Tracheal epithelial cell (primary cell): ENCODE measurements at places on chromosomes 2 and 18. TPM values are rescaled to one million over a fixed set of nuclear protein-coding genes. Genes with fewer than 3 reads are reported as not detected.

The OTOS gene
- total RNA-seq = not detected in 2 replicates

The DPYSL5 gene
- not detected in 2 replicates for total RNA-seq

The YIPF4 gene
- total RNA-seq = 23.1 and 27.1 TPM in 2 replicates

The ZNF532 gene
- total RNA-seq = 43.6 and 51.6 TPM in 2 replicates

The MTERF4 gene
- total RNA-seq = 19.3 and 28.3 TPM in 2 replicates

The SKA1 gene
- 0.85 and 1.2 TPM in 2 replicates for total RNA-seq

The CNRIP1 gene
- total RNA-seq = 0.96 TPM in 1 of 2 replicates, not detected in the other

The MDH1B gene
- 0.48 TPM in 1 of 2 replicates, not detected in the other for total RNA-seq

The SFXN5 gene
- total RNA-seq = 7.5 and 8.7 TPM in 2 replicates

The EDAR gene
- under 0.01 and 0.48 TPM in 2 replicates for total RNA-seq

The RTP5 gene
- total RNA-seq = not detected in 2 replicates

The EHD3 gene
- 2.7 and 3.6 TPM in 2 replicates for total RNA-seq

The VWC2L gene
- total RNA-seq = not detected in 2 replicates

The RGPD5 gene
- 6.8 and 24.1 TPM in 2 replicates for total RNA-seq

The TSPYL6 gene
- not detected in 2 replicates for total RNA-seq

The HNRNPLL gene
- 19.0 and 29.4 TPM in 2 replicates for total RNA-seq

The EFR3B gene
- total RNA-seq = under 0.01 TPM in 1 of 2 replicates, not detected in the other

The FAP gene
- 0.85 and 2.7 TPM in 2 replicates for total RNA-seq

The ASB18 gene
- total RNA-seq = not detected in 2 replicates

The HRH4 gene
- under 0.01 and 0.64 TPM in 2 replicates for total RNA-seq

The SLC4A3 gene
- 1.3 and 5.3 TPM in 2 replicates for total RNA-seq

The TMEFF2 gene
- under 0.01 TPM in 1 of 2 replicates, not detected in the other for total RNA-seq

The KCNJ3 gene
- total RNA-seq = not detected in 2 replicates

The SPP2 gene
- not detected in 2 replicates for total RNA-seq

The LIMS4 gene
- not detected in 2 replicates for total RNA-seq

The SLC16A14 gene
- 0.96 and 4.9 TPM in 2 replicates for total RNA-seq

The FAM168B gene
- total RNA-seq = 85.1 and 92.5 TPM in 2 replicates

The MATN3 gene
- 0.85 and 1.9 TPM in 2 replicates for total RNA-seq

The GPR55 gene
- under 0.01 TPM in 1 of 2 replicates, not detected in the other for total RNA-seq

The UGT1A8 gene
- under 0.01 and 0.43 TPM in 2 replicates for total RNA-seq

The RND3 gene
- 100.0 and 308 TPM in 2 replicates for total RNA-seq

The SPAG16 gene
- total RNA-seq = 20.0 and 23.0 TPM in 2 replicates

The IGFBP5 gene
- 0.43 and 3.4 TPM in 2 replicates for total RNA-seq

The TMEM163 gene
- total RNA-seq = 0.72 TPM in 1 of 2 replicates, not detected in the other

The VAMP8 gene
- total RNA-seq = 36.2 and 42.2 TPM in 2 replicates

The RAB6C gene
- not detected in 2 replicates for total RNA-seq

The MSH6 gene
- total RNA-seq = 26.6 and 34.5 TPM in 2 replicates

The CDH7 gene
- under 0.01 TPM in 2 replicates for total RNA-seq

The UNC80 gene
- not detected in 2 replicates for total RNA-seq
